CD8-positive, alpha-beta memory T cell (primary cell): ENCODE measurements at places on chromosomes 12 and 14. TPM values are rescaled to one million over a fixed set of nuclear protein-coding genes. Genes with fewer than 3 reads are reported as not detected.

- H3K4me3 ChIP-seq: no peak overlapping the region
- H3K36me3 ChIP-seq: no peaks in the 10 kb centered on the region
- no peak overlapping the region for H3K27ac ChIP-seq
These were observed 53.0 kb downstream of the TBC1D30 start for GRCh38 chr12:64877363-64878004.

The NRL gene
- total RNA-seq: 1.6 TPM

The NPFF gene
- not detected for total RNA-seq

GRCh38 chr12:92164712-92165111 lies 19.1 kb upstream of the BTG1 start:
- H3K27me3 ChIP-seq: no peaks in the 10 kb centered on the region
- no peak for DNase-seq
- no peak overlapping the region for H3K4me3 ChIP-seq
- peaks cover 25% of the 10 kb centered on the region for H3K4me1 ChIP-seq

The GLIPR1L2 gene
- total RNA-seq: not detected

DNA sequence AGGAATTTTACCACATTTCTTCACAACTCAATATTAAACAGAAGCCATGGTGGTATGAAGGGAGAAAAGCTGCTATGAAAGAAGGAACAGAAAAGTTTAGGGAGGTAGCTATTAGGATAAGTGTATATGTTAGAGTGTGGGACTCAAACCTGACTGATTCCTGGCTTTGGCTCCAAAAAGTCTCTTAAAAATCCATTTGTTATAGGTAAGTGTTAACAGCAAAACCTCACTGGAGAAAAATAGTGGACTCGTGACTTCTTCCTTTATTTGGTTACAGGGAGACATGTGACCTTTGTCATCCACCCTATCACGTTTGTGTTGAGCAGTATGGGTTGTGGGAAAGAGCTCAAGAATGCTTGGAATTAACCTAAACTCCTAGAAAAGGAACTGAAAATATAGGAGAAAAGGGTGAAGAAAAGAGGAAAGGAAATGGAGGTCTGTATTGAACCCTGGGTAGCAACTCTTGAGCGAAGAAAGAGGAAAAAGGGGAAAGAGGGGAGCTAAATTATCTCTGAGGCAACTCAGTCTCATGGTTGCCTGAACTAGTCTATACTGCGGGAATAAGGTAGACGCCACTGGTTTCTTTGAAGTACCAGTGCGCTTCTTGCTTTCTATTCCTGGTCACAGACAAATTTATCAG lies 3.6 kb upstream of the EID3 start:
- H3K27ac ChIP-seq: no peak overlapping the region
- no peak for DNase-seq
- peaks cover 16% of the 10 kb centered on the region for H3K4me1 ChIP-seq
- H3K27me3 ChIP-seq: no peaks in the 10 kb centered on the region
- no peak overlapping the region for H3K4me3 ChIP-seq

DNA sequence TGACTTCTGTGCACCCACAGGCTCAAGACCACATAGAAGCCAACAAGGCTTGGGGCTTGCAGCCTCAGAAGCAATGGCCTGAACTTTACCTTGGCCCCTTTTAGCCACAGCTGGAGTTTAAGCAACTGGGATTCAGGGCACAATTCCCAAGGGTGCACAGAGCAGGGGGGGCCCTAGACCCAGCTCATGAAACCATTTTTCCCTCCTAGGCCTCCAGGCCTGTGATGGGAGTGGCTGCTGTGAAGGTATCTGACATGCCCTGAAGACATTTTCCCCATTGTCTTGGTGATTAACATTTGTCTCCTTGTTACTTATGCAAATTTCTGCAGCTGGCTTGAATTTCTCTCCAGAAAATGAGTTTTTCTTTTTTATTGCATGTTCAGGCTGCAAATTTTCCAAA lies 21.9 kb downstream of the GABARAPL1 start:
- peaks cover 5% of the 10 kb centered on the region for H3K4me1 ChIP-seq
- no peak overlapping the region for H3K27ac ChIP-seq
- H3K27me3 ChIP-seq: no peaks in the 10 kb centered on the region
- DNase-seq: no peak
- no peaks in the 10 kb centered on the region for H3K36me3 ChIP-seq

The MDM1 gene
- total RNA-seq: 25.3 TPM
